ENCODE measurements at places on chromosomes 1 and 21.

- DNase-seq = no peak
Measured at GRCh38 chr1:26848941-26849774, 13.8 kb upstream of the SFN start.

DNA sequence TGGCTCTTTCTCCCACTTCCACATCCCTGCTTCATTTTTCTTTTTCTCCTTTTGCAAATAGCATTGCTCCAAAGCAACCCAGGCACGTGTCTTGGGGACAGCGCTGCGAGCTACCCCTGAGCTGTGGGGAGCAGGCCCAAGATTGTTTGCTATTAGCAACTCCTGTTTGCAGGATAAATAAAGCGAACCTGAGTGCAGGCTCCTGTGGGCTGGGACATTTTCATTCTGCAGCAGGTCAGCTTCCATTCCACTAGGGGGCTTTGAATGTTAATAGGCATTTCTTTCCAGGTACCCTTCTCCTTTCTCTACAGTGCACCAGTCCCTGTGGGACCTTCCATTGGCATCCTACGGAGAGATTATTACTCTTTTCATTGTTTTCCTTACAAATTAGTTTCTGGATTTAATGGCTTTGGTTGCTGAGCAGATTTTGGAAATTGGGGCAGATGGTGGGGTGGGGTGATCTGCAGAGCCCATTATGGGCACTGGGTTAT, 54.0 kb downstream of the OLFML3 start:
- no peak for DNase-seq

DNA sequence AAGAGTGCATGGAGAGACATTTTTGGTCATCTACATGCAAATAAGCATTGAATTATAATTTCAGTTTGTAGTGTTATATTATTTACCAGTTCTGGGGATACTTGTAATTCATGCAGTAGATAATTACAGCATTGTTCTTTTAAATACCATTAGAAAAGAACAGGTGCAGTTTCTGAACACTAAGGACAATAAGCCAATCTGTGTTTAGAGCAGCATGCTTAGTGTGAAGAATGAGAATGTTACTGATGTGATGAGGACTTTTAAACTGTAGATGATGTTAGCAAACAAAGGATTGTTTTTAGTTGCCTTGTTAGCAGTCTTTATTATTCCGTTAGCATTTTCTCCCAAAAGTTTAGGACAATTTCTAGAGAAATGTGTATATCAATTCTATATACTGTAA, 348.3 kb downstream of the BRINP3 start:
- no peak for DNase-seq

DNA sequence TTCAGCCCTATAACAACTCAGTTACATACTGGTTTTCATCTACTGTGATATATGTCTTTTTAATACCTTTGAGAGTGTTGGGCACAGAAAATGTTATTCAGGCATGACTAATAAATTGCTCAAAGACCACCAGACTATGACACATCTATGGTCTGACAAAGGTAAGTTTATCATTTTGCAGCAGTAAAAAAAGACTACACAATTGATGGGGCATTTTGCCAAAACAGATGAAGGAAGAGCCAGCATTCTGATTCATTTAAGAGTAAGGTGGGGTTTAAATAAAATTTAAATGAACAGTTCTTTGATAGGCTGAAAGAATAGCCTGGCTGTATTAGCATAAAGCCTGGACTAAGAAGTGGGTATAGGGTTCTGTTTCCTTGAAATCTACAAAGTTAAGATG, 8.8 kb upstream of the RNPC3 start:
- DNase-seq = no peak

- DNase-seq = no peak
Measured at GRCh38 chr1:230016159-230016558, 50.9 kb upstream of the GALNT2 start.

- DNase-seq = no peak
Measured at GRCh38 chr1:235651170-235651806, 1.7 kb upstream of the GNG4 start.

DNA sequence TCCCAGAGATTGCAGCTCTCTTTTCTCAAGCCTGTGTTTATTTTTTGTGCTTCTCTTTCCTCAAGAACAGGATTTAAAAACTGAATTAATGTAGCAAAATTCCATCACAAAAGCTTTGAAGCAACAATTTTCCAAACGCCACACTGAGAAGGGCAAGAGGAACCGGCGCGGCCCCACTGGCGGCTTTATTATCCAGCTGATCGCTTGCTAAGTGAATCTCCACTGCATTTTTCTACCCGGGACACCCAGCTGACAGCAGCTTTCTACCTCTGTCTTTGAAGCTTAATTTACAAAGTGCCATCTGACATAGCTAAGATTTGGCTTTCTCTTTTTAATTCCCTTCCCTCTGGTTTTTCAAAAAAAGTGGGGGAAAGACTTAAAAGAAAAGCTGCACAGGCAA, 369.3 kb upstream of the C1orf174 start:
- DNase-seq = no peak

DNA sequence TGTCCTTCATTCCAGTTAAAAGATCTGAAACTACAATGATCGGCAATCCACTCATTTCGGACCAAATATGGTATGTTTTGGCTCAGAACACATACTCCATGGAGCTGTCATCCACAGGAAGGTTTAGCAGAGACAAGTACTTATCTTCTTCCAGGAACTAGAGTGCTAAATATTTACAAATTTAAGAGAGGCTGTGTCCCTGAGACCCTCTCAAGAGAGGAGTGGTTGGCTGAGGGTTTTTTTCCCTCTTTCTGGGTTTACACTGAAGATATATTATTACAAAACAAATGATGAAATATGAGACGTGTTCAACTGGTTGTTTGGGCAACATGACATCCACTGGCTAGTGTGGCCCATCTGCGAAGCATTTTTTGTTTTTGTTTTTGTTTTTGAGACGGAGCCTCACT, 25.9 kb upstream of the NID1 start:
- no peak for DNase-seq

DNA sequence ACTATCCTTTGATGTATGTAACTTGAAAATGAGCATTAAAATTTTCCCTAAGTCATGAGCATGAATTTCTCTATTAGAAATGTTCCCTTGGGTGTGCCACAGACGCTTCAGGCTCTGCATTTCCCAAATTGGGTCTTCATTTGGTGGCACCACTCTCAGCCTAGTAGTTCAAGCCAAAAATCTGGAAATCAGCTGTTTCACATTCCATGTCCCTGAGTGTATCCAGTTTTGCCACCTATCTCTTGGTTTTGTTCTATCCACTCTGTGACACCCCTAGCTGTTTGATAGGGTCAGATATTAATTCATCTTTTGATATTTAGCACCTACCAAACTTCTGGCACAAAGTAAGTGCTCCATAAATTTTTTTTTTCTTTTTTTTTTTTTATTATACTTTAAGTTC, 89.5 kb upstream of the DPH5 start:
- DNase-seq = no peak

GRCh38 chr1:243236604-243237252, 18.4 kb downstream of the CEP170 start:
- no peak for DNase-seq
